ENCODE measurements at places on chromosomes 13 and 19. TPM values are rescaled to one million over a fixed set of nuclear protein-coding genes. Genes with fewer than 3 reads are reported as not detected.

Gene FOXA3
- not detected for total RNA-seq

Gene TUBB4A
- 15.8 TPM for total RNA-seq

Gene WASF3
- 8.2 TPM for total RNA-seq

Gene PODNL1
- total RNA-seq: 0.51 TPM

Gene KLK14
- total RNA-seq: 0.63 TPM

Gene CPT1C
- total RNA-seq: 17.0 TPM

GRCh38 chr13:27919934-27920676 is at the start of gene PDX1:
TSS of gene PDX1 (plus strand) at chr13:27920000. CDS start at chr13:27920139, 139 bp downstream.
- no peak for DNase-seq

GRCh38 chr19:39752795-39753194 is 15.0 kb upstream of the CLC start:
- no peak for DNase-seq

DNA sequence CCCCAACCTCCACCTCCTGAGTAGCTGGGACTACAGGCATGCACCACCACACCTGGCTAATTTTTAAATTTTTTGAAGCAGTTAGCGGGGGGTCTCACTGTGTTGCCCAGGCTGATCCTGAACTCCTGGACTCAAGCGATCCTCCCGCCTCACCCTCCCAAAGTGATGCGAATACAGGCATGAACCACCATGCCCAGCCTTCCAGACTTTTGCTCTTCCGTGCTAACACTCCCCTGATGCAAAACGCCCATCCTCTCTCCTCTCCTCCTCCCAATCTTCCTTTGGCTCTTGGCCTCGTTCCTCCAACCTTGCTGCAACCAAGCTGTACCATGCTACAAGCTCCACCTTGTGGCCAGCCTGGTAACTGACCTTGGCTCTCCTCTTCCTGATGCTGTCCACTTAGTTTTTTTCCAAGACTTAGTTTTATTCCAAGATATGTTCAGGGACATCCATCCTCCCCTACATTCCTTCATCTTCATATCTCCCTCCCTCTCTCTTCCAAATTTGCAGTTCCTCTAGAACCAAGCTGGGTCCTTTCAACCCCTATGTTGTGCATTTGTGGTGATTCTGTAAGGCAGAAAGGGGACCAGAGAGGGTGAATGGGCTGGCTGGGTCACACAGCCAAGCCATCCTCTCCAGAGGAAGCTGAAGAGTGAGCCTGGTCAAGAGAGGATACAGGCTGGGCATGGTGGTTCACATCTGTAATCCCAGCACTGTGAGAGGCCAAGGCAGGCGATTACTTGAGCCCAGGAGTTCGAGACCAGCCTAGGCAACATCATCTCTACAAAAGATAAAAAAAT is 32.8 kb downstream of the TINCR start:
- DNase-seq: no peak

DNA sequence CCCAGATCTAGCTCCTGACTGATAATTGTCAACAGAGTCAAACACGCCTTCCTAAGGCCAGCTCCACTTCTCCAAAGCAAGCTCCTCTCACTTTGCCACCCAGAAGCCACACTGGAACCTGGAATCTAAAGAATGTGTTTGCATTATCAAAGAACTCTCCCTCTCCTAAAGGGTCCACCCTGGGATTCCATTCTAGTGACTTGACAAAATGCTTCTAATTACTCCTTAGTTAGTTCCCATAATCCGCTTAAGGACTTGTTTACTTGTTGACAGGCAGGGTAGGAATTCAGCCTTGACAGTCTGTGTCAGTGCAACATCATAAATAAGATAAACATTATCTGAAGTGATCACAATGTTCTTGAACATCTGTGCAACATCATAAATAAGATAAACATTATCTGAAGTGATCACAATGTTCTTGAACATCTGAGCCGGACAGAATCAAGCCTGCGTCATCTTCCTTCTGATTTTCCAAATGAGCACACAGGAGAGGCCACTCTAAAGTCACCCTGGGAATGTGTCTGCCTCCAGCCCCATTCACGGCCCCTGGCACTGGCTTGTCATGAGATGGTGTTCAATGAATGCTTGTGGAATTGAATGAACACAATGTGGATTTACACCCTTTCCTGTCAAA is 512.1 kb downstream of the IRS2 start:
- no peak for DNase-seq

GRCh38 chr19:50419580-50420035 is 870 bp downstream of the SPIB start:
- no peak for DNase-seq

- no peak for DNase-seq
These were observed 4.4 kb downstream of the ATP12A start for GRCh38 chr13:24684600-24684998.

DNA sequence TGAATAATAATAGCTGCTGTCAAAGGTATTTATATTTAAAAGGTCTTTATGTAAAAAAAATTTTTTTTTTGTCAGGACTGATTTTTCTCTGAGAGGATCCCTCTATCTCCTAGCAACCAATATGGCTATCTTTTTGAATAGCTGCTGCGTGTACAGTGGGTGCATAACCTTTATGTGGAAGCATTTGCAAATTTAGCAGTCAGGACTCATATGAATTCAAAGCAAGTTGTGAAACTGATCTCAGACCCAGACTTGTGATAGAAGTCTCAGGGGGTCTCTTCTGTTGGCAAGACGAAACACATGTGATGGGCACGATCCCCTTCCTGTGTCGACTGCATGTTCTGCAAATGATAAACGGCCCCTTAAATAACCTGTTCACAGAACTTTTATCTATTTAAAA is 114.1 kb upstream of the ARGLU1 start:
- no peak for DNase-seq

GRCh38 chr19:15247107-15248014 is 15.1 kb upstream of the EPHX3 start:
- DNase-seq: no peak

GRCh38 chr13:32849369-32849768 is 166.9 kb upstream of the KL start:
- no peak for DNase-seq

DNA sequence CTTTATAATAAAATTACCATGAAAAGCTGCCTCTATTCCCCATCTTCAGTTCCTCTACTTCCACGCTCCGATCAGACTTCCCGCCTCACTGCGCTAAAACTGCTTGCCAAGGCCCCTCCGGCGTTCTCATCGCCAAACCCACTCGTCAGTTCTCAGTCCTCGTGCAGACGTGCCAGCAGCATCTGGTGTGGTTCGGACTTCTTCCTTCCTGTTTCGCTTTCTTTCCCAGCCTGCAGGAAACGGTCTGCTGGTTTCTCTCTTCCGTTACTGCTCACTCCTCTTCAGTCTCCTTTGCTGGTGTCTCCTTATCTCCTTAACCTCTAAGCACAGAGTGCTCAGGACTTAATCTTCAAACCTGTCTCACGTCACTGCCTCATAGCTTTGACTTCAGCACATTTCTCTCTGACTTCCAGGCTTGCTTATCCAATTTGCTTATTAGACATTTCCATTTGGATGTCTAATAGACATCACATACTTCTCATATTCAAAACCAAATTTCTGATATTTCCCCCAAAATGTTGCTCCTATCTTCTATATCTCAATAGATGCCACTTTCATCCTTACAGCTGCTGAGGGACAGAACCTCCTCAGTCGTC is 40.3 kb downstream of the RCBTB2 start:
- peak; percentile 94 for DNase-seq

All from spleen (tissue), 13 donors.